ENCODE measurements at places on chromosomes 11 and 22. TPM values are rescaled to one million over a fixed set of nuclear protein-coding genes. Genes with fewer than 3 reads are reported as not detected.

Gene TSKU
- total RNA-seq, result 152 TPM

Gene TH
- total RNA-seq, result not detected

Gene LDHAL6A
- total RNA-seq, result not detected

Gene PSMD13
- 74.5 TPM for total RNA-seq

Gene CFAP300
- total RNA-seq, result 0.54 TPM

Gene SOX6
- 163 TPM for total RNA-seq

Gene TIGD3
- total RNA-seq, result 8.9 TPM

Gene PDE3B
- 17.1 TPM for total RNA-seq

Gene GAB2
- total RNA-seq, result 28.9 TPM

Gene CADM1
- 0.38 TPM for total RNA-seq

Gene HYLS1
- total RNA-seq, result not detected

Gene C11orf16
- total RNA-seq, result not detected

Gene CARD18
- not detected for total RNA-seq

Gene XPNPEP3
- total RNA-seq, result 1.4 TPM

Gene RASL10A
- total RNA-seq, result not detected

Gene MMP7
- not detected for total RNA-seq

Gene TRIM22
- 26.1 TPM for total RNA-seq

Gene FHIP1B
- total RNA-seq, result 248 TPM

Gene ANO1
- total RNA-seq, result 3.5 TPM

Gene C22orf31
- total RNA-seq, result not detected

Gene APLNR
- 1.1 TPM for total RNA-seq

Gene SCARF2
- 4.8 TPM for total RNA-seq

Gene C11orf98
- 97.4 TPM for total RNA-seq

Gene SLC16A8
- total RNA-seq, result not detected

Gene MIOX
- total RNA-seq, result not detected

Gene EP300
- 144 TPM for total RNA-seq

Gene PRR33
- not detected for total RNA-seq

Gene APOBEC3H
- total RNA-seq, result not detected

Gene AMOTL1
- total RNA-seq, result 2.5 TPM

Gene TRIM3
- total RNA-seq, result 21.5 TPM

Gene OVCH2
- total RNA-seq, result not detected

Gene OVOL1
- 14.9 TPM for total RNA-seq

Gene NRGN
- not detected for total RNA-seq

Gene MRGPRF
- total RNA-seq, result 4.2 TPM

Gene TTC36
- 5.8 TPM for total RNA-seq

Gene PAMR1
- total RNA-seq, result 64.4 TPM

Gene OTOG
- 0.09 TPM for total RNA-seq

Gene CHRNA10
- 5.4 TPM for total RNA-seq

Gene OR52E8
- not detected for total RNA-seq

Gene APOL5
- total RNA-seq, result not detected

Gene KLHDC7B
- not detected for total RNA-seq

Gene NPAS4
- not detected for total RNA-seq

All from Peyer's patch (tissue), 4 donors.